ENCODE measurements at places on chromosomes 1 and 21. TPM values are rescaled to one million over a fixed set of nuclear protein-coding genes. Genes with fewer than 3 reads are reported as not detected.
A peak's percentile ranks its signal among the peaks of the same experiment; 100 is the strongest.

Gene CYP4Z1
- not detected for total RNA-seq

Gene DOP1B
- 15.6 TPM for total RNA-seq

Gene BRINP3
- total RNA-seq: 0.26 TPM

Gene PAX7
- total RNA-seq: not detected

- H3K27ac ChIP-seq: no peak overlapping the region
- DNase-seq: no peak
- H3K4me3 ChIP-seq: no peak overlapping the region
- H3K36me3 ChIP-seq: no peaks in the 10 kb centered on the region
- H3K27me3 ChIP-seq: no peaks in the 10 kb centered on the region
Measured at GRCh38 chr1:199522936-199523335, 504.6 kb upstream of the NR5A2 start.

- H3K36me3 ChIP-seq: no peaks in the 10 kb centered on the region
- H3K27me3 ChIP-seq: no peaks in the 10 kb centered on the region
- DNase-seq: no peak
- peaks cover 41% of the 10 kb centered on the region for H3K4me1 ChIP-seq
- no peak overlapping the region for H3K4me3 ChIP-seq
Measured at GRCh38 chr1:179958359-179958758, 3.7 kb downstream of the CEP350 start.

- peaks cover 50% of the 10 kb centered on the region for H3K4me1 ChIP-seq
- H3K27ac ChIP-seq: peak within 1 kb of the TSS; percentile 97
- no peaks in the 10 kb centered on the region for H3K36me3 ChIP-seq
- H3K4me3 ChIP-seq: peak within 1 kb of the TSS; percentile 71
- no peak for DNase-seq
Measured at GRCh38 chr1:8878448-8878697, at the start of gene ENO1. ENO1 (minus strand) TSS chr1:8878686; CDS start chr1:8874908, 3,778 bp downstream.

- peak overlapping the region; percentile 52 for H3K27ac ChIP-seq
- DNase-seq: peak; percentile 72
- no peaks in the 10 kb centered on the region for H3K27me3 ChIP-seq
- no peaks in the 10 kb centered on the region for H3K36me3 ChIP-seq
- peaks cover 15% of the 10 kb centered on the region for H3K4me1 ChIP-seq
- no peak overlapping the region for H3K4me3 ChIP-seq
Measured at GRCh38 chr1:22039594-22040285, 12.8 kb upstream of the CDC42 start.

DNA sequence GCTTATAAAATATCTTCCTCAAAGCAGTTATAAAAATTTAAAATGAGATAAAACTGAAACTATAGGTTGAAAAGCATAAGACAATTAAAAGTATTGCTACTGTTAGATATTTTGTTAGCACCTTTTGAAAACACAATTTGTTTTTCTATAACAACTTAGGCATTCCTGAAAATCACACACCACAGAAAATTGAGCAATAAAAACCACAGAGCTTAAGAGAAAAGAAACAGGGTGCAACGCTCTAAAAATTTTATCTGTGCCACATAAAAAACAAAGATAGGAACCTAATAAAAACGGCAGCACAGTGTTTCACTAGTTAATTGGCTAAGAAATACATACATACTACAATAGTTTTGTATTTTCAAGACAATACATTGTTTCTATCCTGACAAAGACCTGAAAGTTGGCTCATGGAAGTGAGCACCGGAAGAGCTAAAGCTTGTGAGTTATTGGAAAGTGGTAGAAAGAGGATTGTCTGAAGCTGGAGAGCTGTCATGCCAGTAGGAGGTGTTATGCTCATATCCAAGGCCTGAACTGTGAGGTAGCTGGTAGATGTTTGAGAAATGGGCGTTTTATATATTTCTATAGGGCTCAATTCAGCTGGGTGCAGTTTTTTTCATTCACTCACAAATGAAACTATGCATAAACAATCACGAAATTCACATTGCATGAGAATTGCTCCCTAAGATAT is 45.8 kb downstream of the RGS7 start:
- no peaks in the 10 kb centered on the region for H3K27me3 ChIP-seq
- H3K4me3 ChIP-seq: no peak overlapping the region
- H3K27ac ChIP-seq: no peak overlapping the region

DNA sequence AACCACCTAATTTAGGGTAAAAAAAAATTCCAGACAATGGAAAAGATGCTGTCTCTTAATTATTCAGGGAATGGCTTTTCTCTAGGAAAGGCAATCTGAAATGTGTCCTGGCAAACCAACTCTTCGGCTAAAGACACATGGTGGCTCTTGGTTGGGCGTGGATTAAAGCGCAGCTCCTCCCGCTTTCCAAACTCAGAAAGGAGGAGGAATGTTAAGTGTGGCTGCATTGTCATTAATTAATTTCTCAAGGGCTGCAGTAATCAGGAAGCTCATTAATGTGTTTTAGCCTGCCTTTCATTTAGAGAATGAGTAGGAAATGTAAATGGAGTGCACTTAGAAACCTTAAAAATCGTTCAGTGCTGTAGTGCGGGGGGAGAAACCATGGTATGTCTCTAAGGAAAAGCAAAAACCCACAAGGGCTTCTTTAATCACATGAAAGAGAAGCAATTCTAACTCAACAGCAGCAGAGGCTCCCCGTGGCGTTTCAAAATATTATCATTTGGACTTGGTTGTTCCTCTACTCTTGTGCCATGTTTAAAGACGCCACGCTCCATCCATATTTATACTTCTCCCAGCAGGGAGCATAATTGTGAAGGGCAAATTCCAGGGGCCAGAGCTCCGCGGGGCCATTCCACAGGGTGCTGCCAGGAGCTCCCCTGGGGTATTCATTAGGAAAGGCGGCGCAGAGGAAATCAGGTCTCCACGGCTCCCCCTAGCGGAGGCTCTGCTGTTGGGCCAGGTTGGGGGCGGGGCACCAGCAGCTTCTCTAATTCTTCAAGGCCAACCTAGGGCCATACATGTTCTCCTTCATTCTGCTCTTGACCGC is 91.9 kb upstream of the SSX2IP start:
- DNase-seq: peak; percentile 51
- H3K4me1 ChIP-seq: no peaks in the 10 kb centered on the region
- H3K4me3 ChIP-seq: no peak overlapping the region
- no peaks in the 10 kb centered on the region for H3K27me3 ChIP-seq
- no peak overlapping the region for H3K27ac ChIP-seq

GRCh38 chr21:23887725-23888306 is 1719.5 kb downstream of the MRPL39 start:
- no peak overlapping the region for H3K27ac ChIP-seq
- H3K4me3 ChIP-seq: no peak overlapping the region
- no peaks in the 10 kb centered on the region for H3K27me3 ChIP-seq
- no peaks in the 10 kb centered on the region for H3K4me1 ChIP-seq
- DNase-seq: no peak

DNA sequence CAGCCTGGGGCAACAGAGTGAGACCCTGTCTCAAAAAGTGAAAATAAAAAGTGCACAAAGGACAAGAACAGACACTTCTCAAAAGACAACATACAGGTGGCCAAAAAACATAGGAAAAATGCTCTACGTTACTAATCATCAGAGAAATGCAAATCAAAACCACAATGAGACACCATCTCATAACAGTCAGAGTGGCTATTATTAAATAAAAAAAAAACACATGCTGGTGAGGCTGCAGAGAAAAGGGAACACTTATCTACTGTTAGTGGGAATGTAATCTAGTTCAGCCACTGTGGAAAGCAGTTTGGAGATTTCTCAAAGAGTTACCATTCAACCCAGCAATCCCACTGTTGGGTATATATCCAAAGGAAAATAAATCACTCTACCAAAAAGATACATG is 173.2 kb downstream of the SMYD3 start:
- no peak overlapping the region for H3K27ac ChIP-seq
- no peaks in the 10 kb centered on the region for H3K27me3 ChIP-seq
- no peak overlapping the region for H3K4me3 ChIP-seq
- DNase-seq: no peak
